ENCODE measurements at places on chromosomes 11 and 22.

DNA sequence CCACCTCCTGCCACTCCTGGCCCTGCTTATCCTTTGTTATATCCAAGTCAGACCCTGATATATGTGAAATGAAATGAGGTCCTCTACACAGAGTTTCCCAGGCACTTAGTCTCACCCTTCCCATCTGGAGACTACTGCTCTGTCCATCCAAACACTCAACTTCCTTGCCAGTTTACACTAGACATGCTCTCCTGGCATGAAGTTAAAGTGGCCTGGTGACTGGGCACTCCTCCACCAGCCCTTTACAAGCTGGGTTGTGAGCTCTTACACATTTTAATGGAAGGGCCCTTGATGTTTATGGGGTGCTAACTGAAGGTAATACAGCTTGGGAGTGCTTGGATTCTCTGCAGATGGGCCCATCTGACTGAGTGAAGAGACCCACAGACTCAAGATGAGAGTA, 216.1 kb upstream of the NARS2 start:
- no peak for DNase-seq

- DNase-seq = no peak
Observed at GRCh38 chr11:60872124-60872960, 5.0 kb downstream of the ZP1 start.

GRCh38 chr22:36753120-36753802, 22.7 kb downstream of the IFT27 start:
- no peak for DNase-seq

- no peak for DNase-seq
Observed at GRCh38 chr22:41364955-41365354, 16.8 kb upstream of the TEF start.

DNA sequence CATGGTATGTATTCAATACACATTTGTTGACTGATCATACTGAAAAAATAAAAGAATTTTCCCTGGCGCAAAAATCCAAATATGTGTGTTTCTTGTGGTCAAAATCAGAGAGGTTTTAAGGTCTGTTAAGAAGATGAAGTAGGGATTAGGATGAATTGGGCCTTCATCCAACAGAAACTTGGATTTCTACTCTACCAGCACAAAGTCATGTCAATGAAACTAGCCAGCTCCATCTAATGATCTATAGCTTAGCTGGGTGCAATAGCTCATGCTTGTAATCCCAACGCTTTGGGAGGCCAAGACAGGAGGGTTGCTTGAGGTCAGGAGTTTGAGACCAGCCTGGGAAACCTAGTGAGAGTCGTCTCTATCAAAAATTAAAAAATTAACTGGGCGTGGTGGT, 65.5 kb downstream of the USP35 start:
- DNase-seq = no peak

Measured in stimulated activated CD8-positive, alpha-beta memory T cell treated with anti-CD3 and anti-CD28 coated beads, Interleukin-2, amount 100 ng/mL, for 48 hours (primary cell).